CD4-positive, alpha-beta T cell treated with Interleukin-6 at 100 ng/mL for 8 hours (primary cell): ENCODE measurements at places on chromosomes 7 and 10.
A peak's percentile ranks its signal among the peaks of the same experiment; 100 is the strongest.

- DNase-seq: no peak
Measured at GRCh38 chr7:36999626-37000485, 275.6 kb upstream of the AOAH start.

- DNase-seq: no peak
Measured at GRCh38 chr10:106537866-106538265, 626.6 kb downstream of the SORCS1 start.

DNA sequence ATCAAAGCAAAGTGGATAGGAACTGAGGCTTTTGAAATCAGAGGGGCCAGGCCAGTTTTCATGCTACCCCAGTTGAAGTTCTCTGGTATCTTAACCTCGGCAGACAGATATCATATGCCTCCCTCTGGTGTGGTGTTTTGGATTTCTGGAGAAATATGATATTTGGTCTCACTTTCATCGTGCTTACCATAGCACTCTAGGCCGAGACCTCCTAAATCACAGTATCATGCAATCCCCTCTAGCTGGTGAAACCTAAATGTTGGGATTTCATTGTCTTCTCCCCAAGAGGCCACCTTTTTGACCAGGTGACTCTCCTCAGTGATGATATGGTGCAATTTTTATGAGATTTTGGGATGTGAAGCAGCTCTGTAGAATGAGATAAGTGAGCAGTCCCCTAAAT, 183.5 kb downstream of the CREB5 start:
- DNase-seq: no peak

- DNase-seq: no peak
Measured at GRCh38 chr10:21379143-21379542, 146.3 kb downstream of the SKIDA1 start.

DNA sequence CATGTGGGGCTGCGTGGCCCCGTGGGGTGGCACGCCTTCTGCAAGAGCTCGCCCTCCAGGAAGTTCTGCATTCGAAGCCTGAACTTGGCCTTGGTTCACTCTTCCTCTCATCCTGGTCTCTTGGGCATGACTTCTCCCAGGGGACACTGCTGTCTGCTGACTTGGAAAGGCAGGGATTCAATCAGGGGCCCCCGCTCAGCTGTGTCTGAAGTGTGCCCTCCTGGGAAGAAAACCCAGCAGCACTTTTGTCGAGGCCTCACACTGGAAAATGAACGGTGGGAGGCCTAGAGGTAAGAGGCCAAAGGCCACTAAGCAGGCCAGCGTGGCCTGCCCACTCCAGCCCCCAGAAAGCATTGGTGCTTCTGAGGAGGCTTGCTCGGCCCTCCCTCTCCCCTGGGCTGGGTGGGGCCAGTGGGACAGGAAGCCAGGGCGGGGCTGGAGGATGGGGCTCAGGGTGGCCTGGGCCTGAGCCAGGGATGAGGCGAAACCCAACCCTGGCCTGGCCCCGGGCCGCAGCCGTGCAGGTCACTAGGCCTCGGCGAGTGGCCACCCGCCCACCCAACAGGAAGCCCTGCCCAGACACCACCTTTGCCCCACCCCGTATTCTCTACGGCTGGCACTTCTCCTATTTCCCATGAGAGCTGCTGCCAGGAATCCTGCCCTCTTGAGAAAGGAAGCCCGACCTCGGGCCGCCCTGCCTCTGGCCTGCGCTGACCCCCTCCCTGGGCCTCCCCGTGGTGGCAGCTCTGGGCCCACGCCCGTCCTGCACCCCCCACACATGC, 81.1 kb downstream of the ZMIZ1 start:
- DNase-seq: peak; percentile 53

GRCh38 chr10:5354068-5354467, 10.7 kb upstream of the UCN3 start:
- DNase-seq: no peak

- DNase-seq: no peak
Measured at GRCh38 chr7:137402536-137403352, 59.2 kb upstream of the PTN start.

- no peak for DNase-seq
Measured at GRCh38 chr10:132799865-132800264, 13.9 kb upstream of the NKX6-2 start.

DNA sequence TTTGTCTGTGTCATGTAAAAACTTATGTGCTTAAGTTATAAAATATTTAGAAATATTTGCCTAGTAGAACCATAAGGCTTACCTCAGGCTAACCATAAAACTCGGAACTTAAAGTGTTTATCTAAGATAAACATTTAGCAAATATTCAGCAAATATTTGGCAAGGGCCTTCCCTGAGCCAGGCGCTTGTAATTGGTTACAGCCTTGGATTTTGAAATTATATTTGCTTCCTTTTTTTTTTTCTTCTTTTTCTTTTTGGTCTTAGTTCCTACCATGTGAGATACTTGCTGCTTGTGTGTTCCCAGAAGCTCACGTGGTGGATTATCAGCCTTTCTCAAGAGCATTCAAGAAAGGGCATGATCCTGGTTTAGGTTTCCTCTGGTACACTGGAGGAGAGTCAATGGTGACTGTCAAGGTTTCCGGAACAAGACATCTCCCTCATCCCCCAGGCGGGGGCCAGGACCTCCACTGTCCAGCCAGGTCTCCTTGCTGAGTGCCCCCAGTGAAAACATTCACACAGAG, 5.2 kb upstream of the BRI3 start:
- DNase-seq: no peak

GRCh38 chr10:76583711-76584161, 1053.9 kb downstream of the KCNMA1 start:
- no peak for DNase-seq

DNA sequence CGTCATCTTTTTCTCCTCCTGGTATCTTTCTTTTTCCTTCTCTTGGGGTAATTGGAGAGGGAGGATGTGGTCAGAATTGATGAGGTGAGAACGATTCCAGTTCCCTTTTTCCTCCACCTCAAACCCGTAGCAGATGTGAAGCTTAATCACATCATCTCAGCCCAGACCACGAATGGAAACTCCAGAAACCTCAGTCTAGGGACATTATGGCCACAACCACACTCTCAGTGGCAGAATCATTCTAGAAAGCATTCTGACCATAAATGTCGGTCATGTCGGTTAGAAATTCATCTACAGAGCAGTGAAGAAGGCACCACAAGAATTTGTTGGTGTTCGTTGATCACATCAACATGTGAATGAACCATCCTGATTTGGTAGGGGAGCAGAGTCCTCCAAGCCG, 78.7 kb downstream of the GATA3 start:
- peak; percentile 2 for DNase-seq

GRCh38 chr10:59000162-59000825, 176.1 kb upstream of the PHYHIPL start:
- no peak for DNase-seq

GRCh38 chr7:159115601-159116501, 28.8 kb downstream of the VIPR2 start:
- no peak for DNase-seq

- no peak for DNase-seq
Measured at GRCh38 chr10:68871731-68872342, 29.3 kb upstream of the DDX50 start.

- no peak for DNase-seq
Measured at GRCh38 chr10:45514291-45515270, 140.6 kb downstream of the ALOX5 start.

DNA sequence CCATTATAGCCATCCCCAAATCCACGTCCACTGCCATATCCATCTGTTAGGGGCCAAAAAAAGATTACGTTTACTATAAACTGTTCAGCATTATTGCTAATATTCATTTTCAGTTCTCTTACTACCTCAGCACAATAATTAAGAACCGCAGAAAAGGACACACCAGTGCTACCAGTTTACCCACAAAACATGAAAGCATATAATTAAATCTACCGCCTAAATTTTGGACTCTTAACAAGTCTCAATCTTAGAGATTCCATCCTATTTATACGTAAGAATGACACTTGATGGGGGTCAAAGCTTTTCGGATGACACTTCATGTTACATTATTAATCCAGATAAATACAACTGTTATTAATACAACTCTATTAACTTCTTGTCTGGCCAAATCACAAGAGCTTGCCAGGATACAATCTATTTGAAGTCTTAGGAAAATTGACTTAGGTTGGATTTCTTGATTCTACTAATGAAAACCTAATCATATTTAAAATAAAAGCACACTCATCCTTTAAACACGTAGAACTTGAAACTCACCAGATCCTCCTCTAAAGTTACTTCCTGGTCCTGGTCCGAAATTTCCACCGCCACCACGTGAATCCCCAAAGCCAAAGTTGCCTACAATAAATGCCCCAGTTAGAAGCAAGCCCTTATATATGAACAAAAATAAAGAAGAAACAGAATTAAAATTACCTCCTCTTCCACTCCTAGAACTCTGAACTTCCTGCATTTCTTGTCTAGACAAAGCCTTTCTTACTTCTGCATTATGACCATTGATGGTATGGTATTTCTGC, 4.5 kb downstream of the HNRNPA2B1 start:
- no peak for DNase-seq

DNA sequence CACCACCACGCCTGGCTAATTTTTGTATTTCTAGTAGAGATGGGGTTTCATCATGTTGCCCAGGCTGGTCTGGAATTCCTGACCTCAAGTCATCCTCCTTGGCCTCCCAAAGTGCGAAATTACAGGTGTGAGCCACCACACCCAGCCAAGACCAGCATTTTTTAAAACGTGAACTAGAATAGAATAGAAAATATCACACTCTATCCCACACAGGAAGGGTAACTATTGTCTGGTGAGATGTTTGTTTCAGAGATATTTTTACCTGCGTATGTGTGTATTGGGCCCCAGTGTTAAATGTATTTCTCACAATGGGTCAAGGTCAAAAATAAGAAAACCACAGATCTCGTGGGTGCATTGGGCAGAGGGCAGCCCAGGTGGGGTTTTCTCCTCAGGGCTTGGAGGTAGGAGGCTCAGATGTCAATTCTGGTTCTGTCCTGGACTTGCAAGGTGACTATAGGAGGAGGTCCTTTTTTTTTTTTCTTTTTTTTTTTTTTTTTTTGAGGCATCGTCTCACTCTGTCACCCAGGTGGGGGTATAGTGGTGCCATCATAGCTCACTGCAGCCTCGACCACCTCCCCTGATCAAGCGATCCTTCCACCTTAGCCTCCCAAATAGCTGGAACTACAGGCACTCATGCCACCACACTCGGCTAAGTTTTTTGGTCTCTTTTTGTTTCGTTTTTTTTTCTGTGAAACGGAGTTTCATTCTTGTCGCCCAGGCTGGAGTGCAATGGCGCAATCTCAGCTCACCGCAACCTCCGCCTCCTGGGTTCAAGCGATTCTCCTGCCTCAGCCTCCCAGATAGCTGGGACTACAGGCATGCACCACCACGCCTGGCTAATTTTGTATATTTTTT, 19.0 kb downstream of the SH2B2 start:
- DNase-seq: no peak

GRCh38 chr10:84965468-84965867, 637.1 kb downstream of the CCSER2 start:
- no peak for DNase-seq

- DNase-seq: no peak
Measured at GRCh38 chr7:30915005-30915601, 3.5 kb downstream of the AQP1 start.

GRCh38 chr10:78672918-78673317, 395.8 kb upstream of the ZMIZ1 start:
- DNase-seq: no peak
